ENCODE measurements at places on chromosomes 11 and 22. TPM values are rescaled to one million over a fixed set of nuclear protein-coding genes. Genes with fewer than 3 reads are reported as not detected.

- no peak for DNase-seq
Observed at GRCh38 chr11:19181531-19182261, 20.1 kb downstream of the CSRP3 start.

- DNase-seq = no peak
Observed at GRCh38 chr22:44171561-44171960, 9.2 kb upstream of the PARVG start.

- peak; percentile 24 for DNase-seq
Observed at GRCh38 chr11:63999349-64000025, 13.2 kb downstream of the OTUB1 start.

DNA sequence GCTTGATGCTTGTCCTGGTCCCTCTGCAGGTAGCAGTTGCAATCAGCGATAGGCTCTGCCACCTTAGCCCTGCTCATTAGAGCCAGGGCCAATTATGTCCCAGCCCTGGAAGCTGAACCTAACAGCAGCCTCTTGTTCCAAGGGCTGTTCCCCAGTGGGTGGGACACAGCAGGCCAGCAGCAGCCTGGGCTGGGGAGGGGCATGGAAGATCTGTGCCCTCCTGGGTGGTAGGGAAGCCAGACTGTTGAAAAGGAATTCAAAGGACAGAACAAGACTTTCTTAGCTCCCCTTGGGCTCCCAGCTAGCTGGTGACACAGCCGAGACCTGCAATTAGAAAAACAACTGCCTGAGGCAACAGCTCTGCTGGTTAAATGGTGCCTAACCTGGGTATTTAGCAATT is 17.4 kb downstream of the DRD2 start:
- DNase-seq = no peak

DNA sequence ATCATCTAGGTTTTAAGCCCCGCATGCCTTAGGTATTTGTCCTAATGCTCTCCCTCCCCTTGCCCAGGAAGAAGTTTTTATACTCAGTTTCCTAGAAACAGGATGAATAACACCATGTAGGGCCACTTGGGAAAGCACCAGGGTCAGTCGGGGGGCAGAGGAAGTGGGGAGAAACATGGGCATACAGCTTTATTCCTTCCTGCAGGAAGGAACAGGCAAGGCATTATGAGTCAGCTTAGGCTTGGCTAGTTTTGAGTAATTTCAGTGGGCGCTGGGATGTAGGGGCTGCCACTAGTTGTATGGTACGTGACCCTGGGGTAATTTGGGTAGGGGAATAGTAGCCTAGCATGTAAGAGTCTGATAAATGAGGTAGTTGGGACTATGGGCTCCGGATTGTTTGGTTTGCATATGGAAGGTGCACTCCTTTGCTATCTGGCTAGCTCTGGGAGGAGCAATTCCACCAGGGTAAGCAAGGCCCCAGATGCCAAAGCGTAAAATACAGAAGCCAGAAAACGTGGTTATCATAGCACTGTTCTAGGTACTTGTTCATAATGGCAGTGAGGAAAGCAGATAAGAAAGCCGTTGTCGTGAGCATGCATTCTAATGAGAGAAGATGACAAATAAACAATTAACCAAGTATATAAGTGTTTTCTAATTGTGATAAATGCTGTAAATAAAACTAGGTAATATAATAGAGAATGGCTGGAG is 24.8 kb downstream of the ACER3 start:
- no peak for DNase-seq

DNA sequence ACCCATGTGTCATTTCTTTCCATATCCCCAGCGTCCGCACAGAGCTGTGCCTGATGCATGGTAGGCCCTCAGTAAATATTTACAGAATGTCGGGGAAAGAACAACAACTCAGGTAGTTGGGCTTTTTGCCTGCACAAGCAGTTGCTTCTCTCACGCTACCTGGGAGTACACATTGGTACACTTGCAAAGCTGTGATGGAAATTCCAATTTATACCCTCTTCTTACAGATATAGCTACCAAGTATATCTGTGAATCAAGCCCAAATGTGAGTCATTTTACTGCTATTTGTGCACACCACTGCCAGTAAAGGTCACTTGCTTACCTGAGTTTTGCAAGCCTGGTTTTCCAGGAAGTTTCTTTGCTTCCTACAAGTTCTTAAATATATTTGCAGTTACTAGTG is 333.0 kb upstream of the NARS2 start:
- DNase-seq = no peak

DNA sequence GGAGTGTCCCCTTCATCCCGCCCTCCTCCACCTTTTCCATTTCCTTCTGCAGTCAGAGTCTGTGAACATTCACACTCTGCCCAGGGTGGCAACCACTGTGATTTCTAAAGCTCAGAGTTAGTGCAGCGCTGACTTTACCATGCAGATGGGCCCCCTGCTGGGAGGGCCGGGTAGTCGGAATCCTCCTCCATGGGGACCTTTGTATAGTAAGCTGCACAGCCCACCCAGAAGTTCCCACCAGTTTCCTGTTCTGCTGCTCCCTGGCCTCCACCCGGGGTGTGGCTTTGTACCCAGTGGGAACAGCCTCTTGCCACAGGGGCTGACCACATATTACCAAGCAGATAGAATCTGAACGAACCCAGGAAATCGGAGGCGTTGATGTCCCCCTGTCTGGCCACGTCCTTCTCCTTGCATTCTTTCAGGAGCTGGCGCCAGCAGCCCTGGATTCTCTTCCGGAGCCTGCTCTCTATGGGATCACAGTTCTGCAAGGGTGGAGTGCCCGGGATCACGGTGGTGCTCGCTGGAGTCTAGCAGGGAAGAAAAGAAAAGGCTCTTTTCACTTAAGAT is 125.3 kb downstream of the MPPED1 start:
- DNase-seq = no peak

DNA sequence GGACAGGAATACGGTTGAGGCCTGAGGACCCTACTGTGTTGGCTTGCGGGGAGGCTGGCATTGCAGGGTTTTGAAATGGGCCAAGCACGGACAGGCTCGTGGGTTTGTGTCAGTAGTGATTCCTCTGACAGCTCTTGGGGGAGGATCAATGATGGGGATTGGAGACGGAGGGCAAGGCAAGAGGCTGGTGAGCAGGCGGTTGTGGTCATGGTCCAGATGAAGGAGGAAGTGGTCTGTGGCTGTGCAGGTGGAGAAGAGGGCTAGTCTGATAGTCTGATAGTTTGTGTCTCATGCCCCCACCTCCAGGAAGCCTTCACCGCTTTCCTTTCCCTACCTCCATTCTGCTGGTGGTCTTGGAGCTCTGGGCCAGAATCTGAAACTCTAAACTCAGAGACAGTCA is 3.0 kb downstream of the MAFF start:
- DNase-seq = no peak

DNA sequence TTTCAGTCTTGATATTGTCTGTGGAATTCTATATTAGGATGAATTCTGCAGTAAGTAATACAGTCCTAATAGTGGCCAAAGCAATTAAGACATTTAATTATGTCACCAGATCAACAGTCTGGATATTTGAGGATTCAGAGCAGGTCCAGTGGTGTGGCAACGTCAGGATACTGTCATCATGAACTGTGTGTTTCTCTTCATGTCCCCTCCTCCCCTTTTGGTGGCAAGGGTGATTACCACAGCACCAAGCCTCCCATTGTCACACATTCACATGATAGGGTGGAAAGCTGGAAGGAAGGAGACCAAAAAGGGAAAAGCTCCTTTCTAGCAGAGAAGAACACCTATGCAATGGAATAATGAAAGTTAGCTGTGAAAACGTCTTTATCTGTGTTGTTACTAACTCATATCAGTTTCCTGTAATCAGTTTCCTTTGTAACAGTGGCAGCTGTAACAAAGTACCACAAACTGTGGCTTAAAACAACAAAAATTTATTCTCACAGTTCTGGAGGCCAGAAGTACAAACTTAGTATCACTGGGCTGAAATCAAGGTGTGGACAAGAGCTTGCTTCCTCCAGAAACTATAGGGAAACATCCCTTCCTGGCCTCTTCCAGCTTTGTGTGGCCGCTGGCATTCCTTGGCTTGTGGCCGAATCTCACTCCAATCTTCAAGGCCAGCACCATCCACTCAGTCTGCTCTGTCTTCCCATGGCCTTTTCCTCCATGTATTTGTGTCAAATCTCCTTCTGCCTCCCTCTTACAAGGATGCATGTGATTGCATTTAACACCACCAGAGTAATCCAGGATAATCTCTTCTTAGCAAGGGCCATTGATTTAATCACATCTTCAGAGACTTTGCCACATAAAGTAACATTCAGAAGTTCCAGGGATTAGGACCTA is 6.5 kb upstream of the RBM14 start:
- DNase-seq = no peak

GRCh38 chr22:40782521-40782920 is 36.6 kb downstream of the SLC25A17 start:
- no peak for DNase-seq

DNA sequence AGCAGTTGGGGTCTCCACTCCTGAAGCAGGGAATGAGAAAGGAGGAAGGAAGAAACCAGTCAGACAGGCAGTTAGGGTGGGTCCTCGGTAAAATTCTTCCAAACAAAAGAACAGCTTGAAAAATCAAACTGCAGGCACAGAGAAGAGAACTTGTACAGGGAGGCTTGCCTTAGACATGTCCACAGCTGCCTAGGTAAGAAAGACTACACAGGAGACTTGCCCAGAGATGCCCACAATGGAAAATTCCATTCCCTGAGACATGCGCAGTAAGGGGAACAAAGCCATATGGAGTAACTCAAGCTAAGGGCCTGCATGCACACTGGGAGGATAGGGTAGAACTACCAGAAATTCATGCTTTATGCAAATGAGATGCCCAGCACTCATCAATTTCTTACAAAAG is 9.8 kb downstream of the KCNJ11 start:
- DNase-seq = no peak

DNA sequence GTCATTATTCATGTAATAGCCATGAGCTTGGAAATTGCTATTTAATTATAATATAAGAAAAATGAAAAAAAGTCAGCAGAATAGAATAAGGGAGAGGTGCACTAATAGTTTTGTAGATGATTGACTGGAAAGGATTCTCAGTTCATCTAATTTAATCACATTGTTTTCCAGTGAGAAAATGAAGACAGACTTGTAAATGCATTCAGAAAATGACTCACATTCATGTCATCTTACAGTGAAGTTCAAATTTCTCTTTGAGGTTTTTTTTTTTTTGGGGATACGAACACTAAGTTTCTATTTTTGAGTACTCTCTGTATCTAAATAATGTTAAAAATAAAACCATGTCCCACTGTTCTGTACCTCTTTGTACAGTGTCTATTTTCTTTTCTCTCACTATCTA is 18.5 kb upstream of the OR4A16 start:
- no peak for DNase-seq

DNA sequence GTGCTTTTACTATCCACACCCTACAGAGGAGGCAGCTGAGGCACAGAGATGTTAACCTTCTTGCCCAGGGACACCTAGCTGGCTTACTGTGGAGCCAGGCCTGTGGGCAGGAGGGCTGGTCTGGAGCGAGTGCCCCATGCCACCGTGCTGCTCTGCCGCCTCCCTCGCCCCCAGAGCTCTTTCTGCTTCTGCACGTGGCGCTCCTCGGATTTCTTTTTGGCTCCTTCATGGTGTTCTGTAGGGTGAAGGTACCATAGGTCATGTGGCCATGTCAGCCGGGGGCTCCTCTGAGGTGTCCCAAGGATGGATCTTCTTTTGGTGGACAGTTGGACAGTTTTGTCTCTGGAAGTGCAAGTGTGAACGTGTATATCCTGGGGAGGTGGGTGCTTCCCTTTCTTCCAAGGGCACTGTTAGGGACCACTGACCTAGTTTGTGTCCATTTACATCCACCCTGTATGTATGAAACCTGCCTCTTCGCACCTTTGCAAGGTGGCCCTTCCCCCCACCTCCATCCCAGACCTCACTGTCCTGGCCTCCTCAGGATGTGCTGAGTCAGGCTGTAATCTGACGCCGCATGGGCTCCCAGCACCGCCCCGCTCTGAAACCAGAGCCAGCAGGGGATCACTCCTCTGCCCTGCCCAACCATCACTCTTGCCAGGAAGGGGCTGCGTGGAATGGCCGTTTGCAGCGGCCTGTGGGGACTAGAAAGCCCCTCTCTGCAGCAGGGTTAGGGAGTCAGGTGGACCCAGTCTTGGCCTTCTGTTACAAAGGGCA is 31.7 kb downstream of the POLR3H start:
- no peak for DNase-seq

DNA sequence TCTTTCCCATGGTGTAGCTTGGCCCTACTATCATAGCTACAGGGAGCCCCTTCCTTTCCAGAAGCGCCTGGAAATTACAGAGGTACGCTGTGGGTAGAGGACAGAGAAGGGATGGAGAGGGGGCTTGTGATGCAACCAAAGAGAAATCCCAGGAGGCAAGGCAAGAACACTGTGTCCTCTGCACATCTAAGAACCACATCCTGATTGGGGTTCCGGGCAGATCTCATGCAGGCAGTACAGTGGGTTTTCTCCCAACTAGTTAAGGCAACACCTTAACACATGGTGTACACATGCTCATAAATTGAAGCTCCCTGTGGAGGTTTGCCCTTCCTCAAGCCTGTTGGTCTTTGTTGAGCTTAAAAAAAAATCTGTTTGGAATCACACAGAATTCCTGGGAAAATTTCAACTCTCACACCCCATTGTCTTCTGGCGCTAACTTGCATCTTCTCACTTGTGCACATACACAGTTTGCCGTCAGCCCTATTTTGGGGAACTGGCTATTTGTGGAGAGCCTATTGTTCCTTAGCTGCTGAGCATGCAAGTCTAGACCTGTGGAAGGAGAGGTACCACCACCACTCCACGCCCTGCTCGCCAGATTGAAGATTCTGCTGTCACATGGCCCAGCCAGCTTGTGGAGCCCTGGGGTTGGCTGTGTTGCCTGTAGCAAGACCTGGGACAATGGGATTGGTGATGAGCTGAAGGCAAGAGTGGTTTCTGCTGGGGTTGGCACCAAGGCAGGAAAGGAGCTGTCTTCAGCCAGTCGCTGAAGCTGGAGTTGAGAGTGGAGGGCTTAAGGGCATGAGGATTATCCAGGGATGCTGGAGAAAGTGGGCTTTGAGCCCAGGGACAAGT is 52.4 kb downstream of the ALX4 start:
- DNase-seq = no peak

Gene UBQLN3
- total RNA-seq = not detected

Gene SOX6
- not detected for total RNA-seq

Gene ELMOD1
- not detected for total RNA-seq

Gene IL10RA
- 87.8 TPM for total RNA-seq

Gene GRM5
- not detected for total RNA-seq

Gene RFPL2
- total RNA-seq = 0.26 TPM

Gene ELFN2
- 0.08 TPM for total RNA-seq

Gene KCNJ5
- total RNA-seq = not detected

Gene C11orf87
- not detected for total RNA-seq

Gene PLAAT3
- 2.3 TPM for total RNA-seq

Gene KRTAP5-10
- not detected for total RNA-seq

All from activated T-helper 1 cell treated with anti-CD3 and anti-CD28 coated beads, Interleukin-12 subunit alpha, Interleukin-12 subunit beta, Interleukin-2, Interleukin-4 antibody, amounts not matched to agents 30 ng/mL and 10 ng/mL and 1 ng/mL, durations not matched to agents 14 hours and 24 hours and 36 hours (primary cell).